ENCODE measurements at places on chromosomes 11 and 22.

DNA sequence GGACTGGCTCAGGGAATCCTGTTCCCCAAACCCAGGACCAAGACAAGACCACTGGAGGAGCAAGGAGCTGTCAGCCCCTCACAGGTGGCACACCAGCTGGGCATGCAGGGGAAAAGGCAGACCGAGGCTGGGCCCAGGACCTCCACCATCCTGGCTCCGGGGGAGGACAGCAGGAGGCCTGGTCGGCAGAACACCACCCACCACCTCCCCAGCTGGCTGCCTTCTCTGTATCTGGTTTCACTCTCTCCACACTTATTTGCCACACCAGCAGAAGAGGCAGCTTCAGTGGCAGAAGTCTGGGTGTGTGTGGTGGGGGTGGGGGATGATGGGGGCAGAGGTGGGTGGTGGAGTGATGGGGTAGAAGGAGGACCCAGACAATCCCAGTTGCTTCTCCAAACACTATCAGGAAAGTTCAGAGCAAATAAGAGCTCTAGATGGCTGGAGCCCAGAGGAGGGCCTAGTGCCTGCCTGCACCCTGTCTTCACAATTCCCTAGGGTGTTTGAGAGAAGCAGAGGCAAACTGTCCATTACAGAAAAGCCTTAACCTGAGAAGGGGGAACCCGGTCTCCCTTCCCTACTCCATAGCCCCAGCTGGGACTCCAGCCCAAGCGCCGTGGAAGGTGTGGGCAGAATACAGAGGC, 51.9 kb upstream of the CDON start:
- no peak for DNase-seq

- DNase-seq: no peak
Observed at GRCh38 chr22:26079009-26079408, 90.3 kb upstream of the SEZ6L start.

- no peak for DNase-seq
Observed at GRCh38 chr22:24183321-24184031, 2.2 kb downstream of the SUSD2 start.

- no peak for DNase-seq
Observed at GRCh38 chr11:7079545-7080135, 9.2 kb upstream of the RBMXL2 start.

- DNase-seq: no peak
Observed at GRCh38 chr11:122816761-122817520, 21.4 kb upstream of the CRTAM start.

DNA sequence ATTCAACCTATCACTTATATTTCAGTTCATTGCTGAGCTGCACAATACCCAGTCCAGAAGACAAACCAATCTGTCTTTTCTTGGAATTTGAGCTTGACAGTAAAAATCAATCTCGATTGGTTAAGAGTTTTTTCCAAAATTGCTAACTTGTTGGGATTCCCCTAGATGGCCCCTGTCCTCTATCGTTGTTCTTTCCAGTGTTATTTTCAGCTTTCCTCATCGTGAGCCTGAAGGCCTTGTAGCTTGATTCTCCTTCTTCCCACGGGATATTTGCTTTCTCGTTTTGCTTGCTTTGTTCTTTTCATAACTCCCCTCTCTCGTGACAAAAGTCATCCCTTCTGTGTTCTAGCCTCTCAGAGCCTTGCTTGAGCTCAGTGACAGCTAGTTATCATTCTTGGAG, 3.1 kb downstream of the OR8B8 start:
- DNase-seq: no peak

GRCh38 chr22:45334068-45334467, 24.3 kb downstream of the FAM118A start:
- DNase-seq: no peak

- no peak for DNase-seq
Observed at GRCh38 chr11:76131671-76132631, 74.4 kb downstream of the WNT11 start.

DNA sequence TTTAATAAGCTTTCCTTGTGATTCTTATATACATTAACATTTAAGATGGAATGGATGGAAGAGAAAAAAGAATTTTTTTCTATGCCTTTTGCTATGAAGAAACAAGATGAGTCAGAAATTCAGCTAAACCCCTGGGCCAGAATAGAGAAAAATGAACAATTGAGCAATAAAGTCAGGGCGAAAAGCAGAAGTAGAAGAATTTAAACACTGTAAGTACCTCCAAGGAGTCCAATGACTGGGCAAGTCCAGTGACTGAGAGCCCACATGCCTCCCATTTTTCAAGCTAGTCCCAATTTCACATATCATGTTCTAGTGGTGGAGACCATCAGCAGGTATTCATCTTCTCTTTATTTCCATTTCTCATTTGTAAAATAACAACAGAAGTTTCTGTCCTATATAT, 18.6 kb upstream of the APLP2 start:
- DNase-seq: no peak

DNA sequence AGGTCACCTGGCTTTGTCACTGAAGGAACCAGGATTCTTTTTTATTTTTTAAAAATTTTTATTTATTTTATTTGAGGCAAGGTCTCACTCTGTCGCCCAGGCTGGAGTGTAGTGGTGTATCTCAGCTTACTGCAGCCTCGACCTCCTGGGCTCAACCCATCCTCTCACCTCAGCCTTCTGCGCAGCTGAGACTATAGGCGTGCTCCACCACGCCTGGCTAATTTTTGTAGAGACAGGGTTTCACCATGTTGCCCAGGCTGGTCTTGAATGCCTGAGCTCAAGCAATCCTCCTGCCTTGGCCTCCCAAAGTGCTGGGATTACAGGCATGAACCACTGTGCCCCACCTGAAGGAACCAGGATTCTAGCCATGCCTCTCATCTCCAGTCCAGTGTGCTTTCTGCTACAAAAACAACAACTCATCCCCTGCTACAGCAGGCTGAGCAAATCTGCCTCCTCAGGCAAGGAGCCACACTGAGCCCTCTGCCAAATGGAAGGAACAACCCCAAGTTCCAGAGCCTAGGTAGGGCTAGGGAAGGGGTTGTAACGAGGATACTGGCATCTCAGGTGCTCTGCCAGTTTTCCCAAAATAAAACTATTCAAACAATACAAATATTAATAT, 2.6 kb upstream of the PEX26 start:
- DNase-seq: no peak

- no peak for DNase-seq
Observed at GRCh38 chr22:23565305-23565914, 14.7 kb downstream of the IGLL1 start.
